ENCODE measurements at places on chromosomes 12 and 14. TPM values are rescaled to one million over a fixed set of nuclear protein-coding genes. Genes with fewer than 3 reads are reported as not detected.

Gene NRL
- 2.0 TPM for total RNA-seq

DNA sequence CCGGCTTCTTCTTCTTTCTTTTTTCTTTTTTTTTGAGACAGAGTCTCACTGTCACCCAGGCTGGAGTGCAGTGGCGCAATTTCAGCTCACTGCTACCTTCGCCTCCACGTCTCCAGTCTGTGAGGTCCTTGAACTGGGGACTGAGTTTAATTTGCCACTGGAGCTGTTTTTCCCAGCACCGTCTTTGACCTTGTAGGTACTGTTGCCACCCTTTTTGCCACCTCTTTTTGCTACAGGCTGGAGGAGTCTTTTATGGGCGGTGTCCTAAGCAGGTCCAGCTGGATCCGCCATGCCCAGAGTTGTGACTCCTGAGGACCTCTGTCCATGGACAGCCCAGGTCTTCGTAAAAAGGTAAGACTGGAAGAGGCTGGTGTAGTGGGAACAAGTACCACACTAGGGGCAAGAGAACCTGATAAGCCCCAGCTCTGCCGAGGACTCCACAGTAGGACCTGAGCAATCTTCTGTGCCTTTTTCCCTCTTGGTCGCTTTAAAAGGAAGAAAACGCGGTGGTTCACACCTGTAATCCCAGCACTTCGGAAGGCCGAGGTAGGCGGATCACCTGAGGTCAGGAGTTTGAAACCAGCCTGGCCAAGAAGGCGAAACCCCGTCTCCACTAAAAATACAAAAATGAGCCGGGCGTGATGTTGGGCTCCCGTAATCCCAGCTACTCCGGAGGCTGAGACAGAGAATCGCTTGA lies 946 bp downstream of the RNU4-2 start:
- H3K4me1 ChIP-seq, result peaks cover 12% of the 10 kb centered on the region
- no peak overlapping the region for H3K4me3 ChIP-seq
- no peaks in the 10 kb centered on the region for H3K36me3 ChIP-seq
- no peak overlapping the region for H3K27ac ChIP-seq
- DNase-seq, result no peak
- no peaks in the 10 kb centered on the region for H3K27me3 ChIP-seq

DNA sequence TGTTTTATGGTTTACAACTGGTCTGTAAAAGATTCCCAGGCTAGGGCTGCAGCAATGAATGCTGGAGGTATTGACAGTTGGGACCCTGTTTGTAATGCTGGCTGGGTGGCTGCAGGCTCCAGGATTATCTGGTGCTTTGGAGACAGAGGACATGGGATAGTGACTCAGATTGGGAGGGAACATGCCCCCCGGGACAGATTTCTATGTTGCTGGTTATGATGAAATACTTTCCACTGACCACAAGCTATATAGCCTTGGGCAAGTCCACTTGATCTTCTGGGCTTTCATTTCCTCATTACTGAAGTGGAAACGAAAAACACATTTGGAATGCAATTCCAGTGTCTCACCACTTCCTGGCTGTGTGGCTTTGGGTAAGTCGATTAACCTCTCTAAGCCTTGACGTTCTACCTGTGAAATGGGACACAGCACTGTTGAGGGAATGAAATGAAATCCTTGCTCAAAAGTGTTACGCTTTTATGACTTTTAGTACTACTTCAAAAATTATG lies 6.3 kb upstream of the TPCN1 start:
- no peak overlapping the region for H3K27ac ChIP-seq
- no peak overlapping the region for H3K4me3 ChIP-seq
- no peaks in the 10 kb centered on the region for H3K36me3 ChIP-seq
- no peak for DNase-seq

Gene TRHDE
- total RNA-seq, result 1.4 TPM

GRCh38 chr14:104895207-104895785 lies 29.4 kb upstream of the PLD4 start:
- no peak overlapping the region for H3K27ac ChIP-seq
- DNase-seq, result no peak
- no peaks in the 10 kb centered on the region for H3K36me3 ChIP-seq
- no peaks in the 10 kb centered on the region for H3K4me1 ChIP-seq
- peaks cover 9% of the 10 kb centered on the region for H3K27me3 ChIP-seq
- no peak overlapping the region for H3K4me3 ChIP-seq

GRCh38 chr12:76236640-76237039 lies 111.6 kb downstream of the BBS10 start:
- H3K27ac ChIP-seq, result no peak overlapping the region
- no peak for DNase-seq
- no peaks in the 10 kb centered on the region for H3K4me1 ChIP-seq
- H3K27me3 ChIP-seq, result no peaks in the 10 kb centered on the region
- no peak overlapping the region for H3K4me3 ChIP-seq

GRCh38 chr12:120216742-120217605 lies 16.1 kb upstream of the RPLP0 start:
- DNase-seq, result no peak
- no peak overlapping the region for H3K27ac ChIP-seq
- H3K36me3 ChIP-seq, result peaks cover 29% of the 10 kb centered on the region
- H3K4me3 ChIP-seq, result no peak overlapping the region

DNA sequence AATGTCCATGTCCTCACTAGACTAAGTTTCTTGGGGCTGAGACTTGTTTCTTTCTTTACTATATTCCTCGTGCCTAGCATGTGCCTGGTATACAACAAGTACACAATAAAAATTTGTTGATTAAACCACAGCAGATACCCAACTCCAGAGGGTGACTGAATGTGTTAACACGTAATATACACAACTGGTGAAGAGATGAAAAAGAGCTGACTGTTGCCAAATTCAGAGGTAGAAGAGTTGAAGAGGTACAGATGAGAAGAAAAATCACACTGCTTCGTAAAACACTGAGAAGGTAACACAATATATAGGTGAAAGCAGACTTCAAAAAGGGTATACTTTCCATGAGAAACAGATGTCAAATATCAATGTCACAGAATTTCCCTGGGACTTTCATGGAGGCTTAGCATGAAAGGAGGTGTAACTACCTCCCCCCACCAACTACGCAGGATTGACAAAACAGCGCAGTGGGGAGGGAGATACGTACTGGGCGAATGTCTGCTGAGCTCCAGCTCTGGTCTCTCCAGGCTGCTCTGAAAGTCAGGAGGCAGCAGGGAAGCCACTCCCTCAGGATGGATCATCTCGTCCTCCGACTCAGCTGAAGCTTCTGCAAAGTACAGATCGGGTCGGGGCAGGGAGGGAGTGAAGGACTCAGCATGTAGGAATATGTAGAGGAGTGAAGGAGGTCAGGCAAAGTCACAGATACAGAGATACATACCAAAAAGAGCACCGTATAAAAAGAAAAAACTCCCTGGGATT lies 5.3 kb downstream of the ACIN1 start:
- no peak overlapping the region for H3K27ac ChIP-seq
- no peak overlapping the region for H3K4me3 ChIP-seq
- H3K4me1 ChIP-seq, result peaks cover 9% of the 10 kb centered on the region
- no peak for DNase-seq

DNA sequence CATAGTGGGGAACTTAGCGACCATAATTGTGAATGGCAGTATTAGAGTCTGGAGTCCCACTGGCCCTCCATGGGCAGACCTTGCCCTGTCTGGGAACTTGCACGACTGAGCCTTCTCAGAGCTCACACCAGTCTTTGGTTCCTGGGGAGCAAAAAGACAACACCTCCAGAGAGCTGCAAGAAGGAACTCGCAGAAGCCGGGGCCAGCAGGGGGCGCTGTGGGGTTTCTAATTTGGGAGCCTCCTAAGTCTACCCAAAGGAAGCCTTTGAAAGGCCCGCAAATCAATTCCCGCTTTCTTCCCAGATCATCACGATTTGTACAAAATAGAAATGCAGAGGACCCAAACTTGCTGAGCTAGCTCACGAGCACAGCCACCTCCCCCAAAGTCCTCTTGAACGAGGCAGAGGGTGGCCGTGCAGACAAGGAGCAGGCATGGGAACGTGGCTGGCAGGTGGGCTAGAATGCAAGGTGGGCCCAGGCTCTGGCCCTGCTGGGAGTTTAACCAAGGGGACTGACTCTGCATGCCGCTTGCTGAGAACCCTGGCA lies 46.3 kb upstream of the FBXO21 start:
- no peaks in the 10 kb centered on the region for H3K4me1 ChIP-seq
- no peak overlapping the region for H3K27ac ChIP-seq
- H3K27me3 ChIP-seq, result peaks cover 42% of the 10 kb centered on the region

DNA sequence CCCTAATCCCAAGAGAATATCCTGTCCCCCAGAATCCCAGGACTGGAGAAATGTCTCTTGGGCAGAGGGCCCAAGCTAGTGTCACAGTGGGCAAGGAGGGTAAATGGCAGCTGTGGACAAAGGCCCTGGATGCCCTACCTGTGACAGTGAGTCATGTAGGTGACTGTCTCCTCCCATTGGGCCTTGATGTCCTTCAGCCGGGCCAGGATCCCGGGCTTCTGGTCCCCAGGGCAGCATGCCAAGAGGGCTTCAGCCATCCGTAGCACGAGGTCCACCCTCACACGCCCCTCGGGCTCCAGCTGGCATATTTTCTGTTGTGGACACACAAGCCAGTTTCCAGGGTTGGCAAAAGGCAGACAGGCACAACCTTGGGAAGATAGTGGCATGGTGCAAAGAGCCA lies 48.8 kb downstream of the SYNE3 start:
- no peaks in the 10 kb centered on the region for H3K36me3 ChIP-seq
- H3K27me3 ChIP-seq, result peaks cover 21% of the 10 kb centered on the region
- no peak overlapping the region for H3K4me3 ChIP-seq
- no peak overlapping the region for H3K27ac ChIP-seq

Gene IGFBP6
- total RNA-seq, result 77.2 TPM

Gene VPS33A
- total RNA-seq, result 27.2 TPM

Gene RPGRIP1
- 0.35 TPM for total RNA-seq

DNA sequence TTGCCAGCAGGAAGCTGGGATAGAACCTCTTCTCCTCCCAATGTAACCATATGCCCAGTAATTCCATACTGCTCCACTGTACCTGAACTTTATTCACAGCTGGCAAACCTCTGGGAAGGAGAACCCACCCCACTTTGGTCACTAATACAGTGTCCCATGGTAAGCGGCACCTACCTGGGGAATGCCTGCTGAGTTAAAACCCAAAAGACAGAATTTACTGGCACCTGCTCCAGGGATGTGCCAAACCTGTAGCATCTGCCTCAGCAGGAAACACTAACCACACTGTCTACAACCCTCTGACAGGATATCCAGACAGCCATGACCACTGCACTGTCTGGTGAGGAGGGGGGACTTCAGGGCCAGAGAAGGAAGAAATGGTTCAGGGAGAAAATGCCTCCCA lies 26.6 kb downstream of the DDX24 start:
- peaks cover 2% of the 10 kb centered on the region for H3K4me1 ChIP-seq
- DNase-seq, result no peak
- peaks cover 74% of the 10 kb centered on the region for H3K36me3 ChIP-seq
- H3K4me3 ChIP-seq, result no peak overlapping the region
- no peak overlapping the region for H3K27ac ChIP-seq

DNA sequence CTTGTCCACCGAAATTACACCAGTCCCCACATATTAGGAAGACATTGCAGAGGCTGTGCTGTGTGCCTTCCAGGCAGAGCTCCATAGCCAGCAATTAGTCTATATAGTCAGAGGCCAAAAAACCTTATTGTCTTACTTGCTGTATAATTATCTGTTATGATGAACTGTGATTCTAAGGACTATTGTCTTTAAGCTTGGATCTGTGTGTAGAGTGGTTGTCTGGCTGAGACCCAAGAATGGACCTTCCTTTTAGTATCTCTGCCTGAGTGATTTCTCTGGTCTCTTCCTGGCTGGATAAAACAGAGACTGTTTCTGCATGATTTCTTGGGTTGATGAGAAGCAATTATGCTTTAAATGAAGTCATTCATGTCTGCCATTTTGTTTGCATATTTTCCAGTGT lies 465.3 kb downstream of the PRKD1 start:
- H3K36me3 ChIP-seq, result no peaks in the 10 kb centered on the region
- no peak overlapping the region for H3K4me3 ChIP-seq
- H3K27ac ChIP-seq, result no peak overlapping the region
- peaks cover 22% of the 10 kb centered on the region for H3K27me3 ChIP-seq
- DNase-seq, result no peak
- H3K4me1 ChIP-seq, result no peaks in the 10 kb centered on the region

Gene ALX1
- total RNA-seq, result 12.4 TPM

GRCh38 chr14:59097681-59098080 lies 90.8 kb upstream of the DAAM1 start:
- no peaks in the 10 kb centered on the region for H3K36me3 ChIP-seq
- no peaks in the 10 kb centered on the region for H3K4me1 ChIP-seq
- DNase-seq, result no peak
- no peaks in the 10 kb centered on the region for H3K27me3 ChIP-seq

Gene TTC7B
- total RNA-seq, result 48.9 TPM

Gene DHRS2
- total RNA-seq, result 1.5 TPM

Gene KCNC2
- total RNA-seq, result 1.4 TPM

DNA sequence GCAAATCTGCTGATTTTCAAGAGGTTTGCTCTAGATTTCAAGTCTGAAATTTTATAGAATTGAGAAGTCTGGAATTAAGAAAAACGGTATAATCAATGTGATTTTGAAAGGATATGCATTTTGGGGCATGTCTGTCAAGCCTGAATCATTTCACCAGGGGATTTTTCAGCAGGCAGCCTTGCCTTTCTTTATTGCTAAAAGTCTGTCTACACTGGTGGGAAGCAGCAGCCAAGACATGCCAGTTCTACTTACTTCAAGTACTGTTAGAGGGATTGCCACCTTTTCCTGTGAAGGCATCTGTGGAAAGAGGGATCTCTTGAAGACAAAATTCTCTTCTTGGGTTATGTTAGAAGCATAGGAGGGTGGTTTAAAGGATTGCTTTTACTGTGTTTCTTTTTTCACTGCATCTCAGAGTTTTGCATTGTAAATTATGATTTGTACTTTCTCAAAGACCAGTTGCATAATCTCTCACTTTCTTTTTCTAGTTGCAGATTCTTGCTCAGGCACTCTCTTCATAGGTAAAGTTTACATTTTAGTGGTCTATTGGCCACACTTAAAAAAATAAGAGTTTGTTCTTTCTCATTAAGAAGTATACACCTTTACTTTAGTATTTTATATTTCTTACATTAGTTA lies 837.0 kb downstream of the GALC start:
- DNase-seq, result no peak
- no peaks in the 10 kb centered on the region for H3K27me3 ChIP-seq
- H3K4me1 ChIP-seq, result peaks cover 29% of the 10 kb centered on the region
- H3K36me3 ChIP-seq, result no peaks in the 10 kb centered on the region

DNA sequence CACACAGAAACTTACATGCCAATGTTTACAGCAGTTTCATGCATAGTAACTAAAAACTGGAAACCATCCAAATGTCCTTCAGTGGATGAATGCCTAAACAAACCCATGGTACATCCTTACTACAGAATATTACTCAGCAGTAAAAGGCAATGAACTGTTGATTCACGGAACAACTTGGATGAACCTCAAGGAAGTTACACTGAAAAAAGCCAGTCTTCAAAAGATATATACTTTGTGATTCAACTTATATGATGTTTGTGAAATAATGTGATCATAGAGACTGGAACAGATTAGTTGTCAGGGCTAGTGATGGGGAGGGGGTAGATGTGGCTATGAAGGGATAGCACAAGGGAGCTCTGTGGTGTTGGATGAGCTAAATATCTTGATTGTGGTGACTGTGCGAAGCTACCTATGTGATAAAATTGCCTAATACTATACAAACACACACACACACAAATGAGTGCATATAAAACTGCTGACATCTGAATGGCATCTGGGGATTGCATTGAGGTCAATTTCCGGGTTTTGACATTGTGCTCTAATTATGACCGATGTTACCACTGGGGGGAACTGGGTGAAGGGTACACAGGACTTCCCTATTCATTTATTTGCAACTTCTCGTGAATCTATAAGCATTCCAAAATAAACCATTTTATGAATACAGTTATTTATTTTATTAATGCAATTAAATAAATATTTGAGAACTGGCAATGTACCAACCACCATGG lies 94.3 kb downstream of the RIN3 start:
- H3K36me3 ChIP-seq, result peaks cover 13% of the 10 kb centered on the region
- no peak overlapping the region for H3K4me3 ChIP-seq
- no peaks in the 10 kb centered on the region for H3K27me3 ChIP-seq
- H3K27ac ChIP-seq, result no peak overlapping the region
- no peak for DNase-seq

All from mesothelial cell of epicardium (in vitro differentiated cells).